ENCODE measurements at places on chromosomes 16 and 17. TPM values are rescaled to one million over a fixed set of nuclear protein-coding genes. Genes with fewer than 3 reads are reported as not detected.

Gene SMPD3
- 0.13 TPM for polyA plus RNA-seq

- no peak for DNase-seq
These were observed 8.7 kb downstream of the SMTNL2 start for GRCh38 chr17:4593021-4593421.

- DNase-seq = no peak
These were observed 162.5 kb downstream of the TRIM37 start for GRCh38 chr17:58944166-58944565.

DNA sequence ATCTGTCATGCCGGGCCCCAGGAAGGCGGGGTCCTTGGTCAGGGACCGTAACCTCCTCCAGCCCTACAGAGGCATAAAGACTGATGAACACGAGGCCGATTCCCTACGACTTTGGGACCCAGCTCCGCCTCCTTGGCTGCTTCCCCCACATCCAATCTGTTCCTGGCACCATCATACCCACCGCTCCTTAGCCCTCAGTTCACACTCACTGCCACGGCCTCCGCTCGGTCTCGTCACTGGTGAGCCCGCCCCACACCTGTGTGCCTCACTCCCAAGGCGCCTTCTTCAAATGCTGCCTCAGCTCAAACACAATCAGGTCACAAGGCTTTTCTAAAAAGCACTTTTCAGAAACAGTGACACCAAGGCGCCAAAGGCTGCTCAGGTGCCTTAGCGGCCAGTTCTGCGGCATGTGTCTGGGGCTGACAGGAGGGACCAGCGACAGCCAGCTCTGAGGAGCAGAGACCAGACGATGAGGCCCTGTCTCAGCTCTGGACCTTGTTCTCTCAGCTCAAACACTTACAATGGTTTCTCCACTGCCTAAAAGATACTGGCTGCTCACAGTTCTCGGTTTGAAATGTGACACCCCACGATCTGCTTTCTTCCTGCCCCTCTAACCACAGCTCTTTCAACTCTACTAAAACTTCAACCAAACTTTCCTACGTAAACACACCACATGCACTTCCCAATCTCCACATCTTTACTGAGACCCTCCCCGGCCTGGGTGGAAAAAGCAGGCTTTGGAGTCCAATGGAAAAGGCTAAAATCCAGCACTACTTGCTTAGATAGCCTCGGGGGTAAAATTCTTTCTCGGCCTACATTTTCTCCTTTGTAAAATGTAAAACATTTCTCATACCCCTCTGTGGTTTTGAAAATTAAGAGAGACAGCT lies 33.2 kb downstream of the CYB5D2 start:
- no peak for DNase-seq
